ENCODE measurements at places on chromosomes 7 and 10.

DNA sequence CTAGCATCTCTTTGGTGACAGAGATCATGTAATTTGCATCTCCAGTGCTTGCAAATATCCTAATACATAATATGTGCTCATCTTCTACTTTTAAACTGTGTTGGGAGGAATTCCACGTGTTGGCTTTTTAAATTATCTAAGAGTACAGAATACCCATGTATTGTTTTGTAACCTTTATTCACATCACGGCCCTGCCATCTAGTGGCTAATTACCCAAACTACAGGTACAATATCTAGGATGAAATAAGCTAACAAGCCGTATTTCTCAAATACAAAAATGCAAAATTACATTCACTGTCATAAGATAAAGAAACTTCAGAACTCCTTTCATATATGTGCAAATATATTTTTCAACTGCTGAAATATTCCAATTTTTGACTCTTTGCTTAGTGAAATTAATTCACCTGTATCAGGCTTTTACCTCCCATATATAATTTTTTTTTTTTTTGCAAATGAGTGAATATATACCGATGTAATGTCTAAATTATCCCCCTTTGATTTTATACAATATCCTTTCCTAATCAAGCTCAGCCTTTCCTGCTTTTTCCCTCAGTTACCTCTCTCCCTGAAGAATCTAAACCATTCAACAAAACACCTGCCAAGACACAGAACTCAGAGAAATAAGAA is 30.3 kb upstream of the LSM8 start:
- DNase-seq: peak; percentile 39

DNA sequence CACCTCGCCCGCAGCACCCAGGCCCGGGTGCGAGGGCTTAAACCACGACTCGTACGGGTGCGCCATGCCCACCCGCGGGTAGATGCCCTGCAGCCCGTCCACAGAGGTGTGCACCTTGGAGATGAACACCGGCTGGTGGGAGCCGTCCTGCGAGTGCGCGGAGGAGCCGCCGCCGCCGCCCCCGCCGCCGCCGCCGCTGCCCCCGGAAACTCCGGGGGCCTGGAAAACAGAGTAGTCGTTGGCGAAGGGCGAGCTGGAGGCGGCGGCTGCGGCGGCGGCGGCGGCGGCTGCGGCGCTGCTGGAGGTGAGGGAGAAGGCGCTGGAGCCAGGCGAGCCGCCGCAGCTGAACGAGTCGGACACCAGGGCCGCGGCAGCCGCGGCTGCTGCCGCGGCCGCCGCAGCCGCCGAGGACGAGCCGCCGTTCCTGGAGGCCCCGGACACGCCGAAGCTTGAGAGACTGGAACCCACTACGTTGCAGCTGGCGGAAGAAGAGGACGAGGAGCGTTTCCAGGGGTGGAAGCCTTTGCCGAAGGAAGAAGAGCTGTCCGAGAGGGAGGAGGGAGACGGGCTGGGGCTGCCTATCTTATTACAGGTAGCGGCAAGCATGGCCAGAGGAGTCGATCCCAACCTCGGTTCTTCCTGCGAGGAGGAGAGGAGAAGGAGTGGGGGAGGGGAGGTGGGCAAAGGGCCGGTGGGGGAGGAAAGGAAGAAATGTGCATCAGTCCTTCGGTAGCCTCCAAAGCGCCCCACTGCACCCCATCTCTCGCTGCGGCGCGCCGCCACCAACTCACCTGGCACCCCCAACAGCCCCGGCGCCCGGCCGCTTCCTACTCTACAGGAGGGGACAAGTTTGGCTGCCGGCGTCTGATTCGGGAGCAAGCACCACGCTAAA is 1.3 kb downstream of the SP8 start:
- DNase-seq: no peak

- DNase-seq: no peak
These were observed 494.7 kb downstream of the CCSER2 start for GRCh38 chr10:84822931-84823630.

DNA sequence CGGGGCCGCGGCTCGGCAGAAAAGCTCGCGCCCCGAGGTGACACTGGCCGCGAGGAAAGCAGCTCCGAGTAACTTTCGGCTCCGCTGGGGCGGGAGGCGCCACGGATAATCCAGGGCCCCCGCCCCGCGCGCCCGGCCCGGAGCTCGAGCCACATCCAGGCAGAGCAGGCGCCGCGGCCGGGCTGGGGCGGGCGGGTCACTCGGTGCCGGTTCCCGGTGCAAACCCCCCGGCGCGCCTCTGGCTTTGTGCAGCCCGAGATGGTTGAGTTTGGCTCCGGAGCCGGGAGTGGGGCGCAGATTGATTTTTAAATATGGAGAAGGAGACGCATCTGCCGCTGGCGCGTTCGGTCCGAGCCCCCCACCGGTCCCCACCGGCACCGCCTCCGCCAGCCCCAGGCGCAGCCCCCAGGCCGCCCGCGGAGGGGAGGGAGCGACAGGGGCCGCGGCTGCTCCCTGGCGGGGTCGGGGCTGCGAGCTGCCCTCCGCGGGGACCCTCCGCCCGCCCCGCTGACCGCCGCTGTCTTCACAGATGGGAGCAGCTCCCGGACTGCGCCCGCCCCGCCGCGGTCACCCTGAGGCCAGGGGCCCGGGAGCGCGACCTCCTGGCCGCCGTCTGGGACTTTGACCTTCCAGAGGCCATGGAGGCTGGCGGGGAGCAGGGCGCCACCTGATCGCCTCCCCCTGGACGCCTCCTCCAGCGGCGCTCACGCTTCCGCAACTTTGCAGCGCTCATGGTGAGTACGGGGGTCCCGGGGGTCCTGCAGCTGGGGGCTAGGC is 643 bp downstream of the ADGRA1 start:
- DNase-seq: no peak

DNA sequence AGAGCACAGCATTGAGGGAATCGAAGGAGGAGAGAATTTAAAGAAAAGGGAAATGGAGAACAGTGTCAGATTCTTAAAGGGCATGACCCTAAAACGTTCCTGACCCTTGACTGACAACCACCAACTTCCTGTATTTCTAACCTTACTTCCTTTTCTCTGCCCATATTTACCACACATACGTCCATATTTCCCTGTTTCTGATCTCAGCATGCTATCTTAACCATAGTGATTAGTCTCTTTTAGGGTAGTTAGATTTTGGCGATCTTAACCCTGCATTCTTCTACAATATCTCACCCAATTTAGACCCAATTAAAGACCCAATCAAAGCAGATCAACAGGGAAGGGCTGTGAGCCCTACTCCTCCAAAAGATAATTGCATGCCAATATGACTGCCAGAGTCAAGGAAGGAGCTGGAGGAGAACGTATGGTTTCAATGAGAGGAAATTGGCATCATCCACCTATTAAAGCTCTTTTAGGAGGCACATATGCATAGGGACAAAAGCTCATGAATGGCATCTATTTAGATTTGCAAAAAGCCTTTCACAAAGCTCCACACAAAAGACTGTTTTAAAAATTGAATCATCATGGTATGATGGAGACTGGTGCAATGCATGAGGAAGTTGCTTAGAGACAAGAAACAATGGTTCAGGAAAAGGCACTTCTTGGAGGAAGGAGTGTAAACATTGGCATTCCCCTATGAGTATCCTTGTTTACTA is 49.0 kb upstream of the ARHGAP12 start:
- peak; percentile 30 for DNase-seq

- no peak for DNase-seq
These were observed 665.0 kb upstream of the MGMT start for GRCh38 chr10:128802062-128802461.

DNA sequence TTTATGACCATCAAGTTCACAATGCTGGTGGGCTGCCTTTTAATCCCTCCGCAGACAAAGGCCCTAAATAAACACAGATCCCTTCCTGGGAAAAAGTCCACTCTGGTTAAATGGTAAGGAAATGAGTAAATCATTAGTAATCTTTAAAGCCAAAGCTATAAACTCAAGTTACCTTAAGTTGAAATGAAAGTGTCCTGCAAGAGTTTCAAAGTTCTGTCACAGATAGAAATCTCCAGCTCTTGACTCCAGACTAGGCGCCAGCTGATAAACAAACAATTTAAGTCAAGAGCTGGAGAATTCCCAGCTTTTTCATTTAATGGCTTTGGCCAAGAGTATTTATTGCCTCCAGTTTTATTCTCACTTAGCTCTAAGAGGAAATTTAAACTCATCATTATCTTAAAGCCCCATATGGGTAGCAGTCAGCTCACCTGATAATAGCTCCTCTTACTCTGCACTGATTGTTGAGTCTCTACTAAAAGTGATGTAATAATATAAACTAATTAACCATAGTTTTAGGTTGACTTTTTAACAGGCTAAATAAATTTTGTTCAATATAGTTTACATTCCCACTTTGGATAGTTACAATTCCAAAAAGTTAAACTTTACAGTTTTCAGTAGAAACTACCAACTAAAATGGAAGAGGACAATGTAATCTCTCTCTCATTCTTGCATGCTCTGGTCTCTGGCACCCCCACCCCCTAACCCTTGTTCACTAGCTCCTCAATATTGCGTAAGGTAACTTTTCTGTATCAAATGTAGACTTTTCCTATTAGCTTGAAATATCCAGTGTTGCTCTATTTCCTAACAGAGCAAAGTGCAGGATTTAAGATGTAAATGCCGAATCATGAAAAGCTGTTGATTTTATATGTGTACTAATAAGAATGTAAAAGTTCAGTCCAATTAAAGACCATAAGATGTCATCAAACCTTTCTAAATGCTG is 56.1 kb downstream of the HIBADH start:
- DNase-seq: peak; percentile 89

DNA sequence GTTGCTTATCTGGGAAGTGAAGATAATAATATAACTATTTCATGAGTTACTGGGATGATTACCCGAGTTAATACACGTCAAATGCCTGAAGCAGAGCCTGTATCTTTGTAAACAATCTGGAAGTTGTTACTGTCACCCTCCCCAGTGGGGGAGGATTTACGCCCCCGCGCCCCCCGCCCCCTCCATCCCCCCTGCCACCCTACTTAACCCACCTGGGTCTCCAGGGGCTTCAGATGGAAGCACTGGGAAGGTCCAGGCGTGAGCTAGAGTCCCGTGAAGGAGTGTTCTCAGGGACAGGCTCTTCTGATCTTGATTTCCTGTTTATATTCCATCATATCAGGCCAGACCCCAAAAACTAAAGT is 691 bp upstream of the PPA1 start:
- no peak for DNase-seq

- peak; percentile 55 for DNase-seq
These were observed 470.0 kb downstream of the SUGCT start for GRCh38 chr7:40604601-40605438.

DNA sequence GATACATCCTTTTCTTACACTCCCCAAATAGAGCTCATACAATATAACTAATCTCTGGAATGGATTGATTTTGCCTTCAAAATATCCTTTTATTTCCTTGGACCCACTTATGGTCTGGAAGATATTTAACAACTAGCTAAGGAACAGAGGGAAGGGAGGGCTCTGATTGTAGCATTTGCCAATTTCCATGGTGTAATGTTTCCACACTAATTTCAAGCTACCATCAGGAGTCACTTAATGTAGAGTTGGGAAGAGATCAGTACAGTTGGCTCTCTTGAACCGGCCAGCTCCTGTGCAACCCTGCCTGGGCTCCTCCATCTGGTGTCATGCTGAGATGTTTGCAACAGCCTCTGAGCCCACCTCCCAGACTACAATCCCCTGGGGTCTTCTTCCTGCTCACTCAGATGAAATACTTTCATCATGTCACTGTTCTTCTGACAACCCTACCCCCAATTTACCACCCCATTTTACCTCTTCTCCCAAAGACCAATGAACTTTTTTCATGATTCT is 8.0 kb upstream of the IL6 start:
- DNase-seq: no peak

- no peak for DNase-seq
These were observed 882 bp downstream of the IRF5 start for GRCh38 chr7:128938544-128939074.

GRCh38 chr10:19204246-19204917 is 155.8 kb downstream of the MALRD1 start:
- no peak for DNase-seq

GRCh38 chr10:15591937-15592336 is 127.8 kb downstream of the ITGA8 start:
- DNase-seq: no peak

DNA sequence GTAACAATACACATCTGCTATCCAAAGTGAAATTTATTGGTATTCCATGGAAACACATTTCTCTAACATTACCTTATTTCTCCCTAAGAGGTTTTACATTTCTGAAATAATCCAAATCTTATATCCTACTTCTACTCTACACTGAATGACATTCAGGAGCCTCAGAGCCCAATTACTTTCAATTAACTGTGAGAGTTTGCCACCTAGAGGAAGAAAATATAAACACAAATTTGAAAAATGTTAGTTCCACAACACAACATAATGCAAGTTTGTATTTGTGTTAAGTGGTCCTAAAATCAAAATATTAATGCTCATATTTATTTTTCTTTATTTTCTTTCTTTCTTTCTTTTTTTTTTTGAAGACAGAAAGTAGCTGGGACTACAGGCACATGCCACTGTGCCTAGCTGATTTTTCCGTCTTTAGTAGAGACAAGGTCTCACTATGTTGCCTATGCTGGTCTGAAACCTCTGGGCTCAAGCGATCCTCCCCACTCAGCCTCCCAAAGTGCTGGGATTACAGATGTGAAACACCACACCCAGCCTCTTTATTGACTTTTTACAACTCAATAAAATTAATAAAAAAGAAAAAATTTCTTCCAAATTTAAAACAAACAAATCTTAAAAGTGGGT is 46.0 kb downstream of the ATAD1 start:
- DNase-seq: peak; percentile 48

DNA sequence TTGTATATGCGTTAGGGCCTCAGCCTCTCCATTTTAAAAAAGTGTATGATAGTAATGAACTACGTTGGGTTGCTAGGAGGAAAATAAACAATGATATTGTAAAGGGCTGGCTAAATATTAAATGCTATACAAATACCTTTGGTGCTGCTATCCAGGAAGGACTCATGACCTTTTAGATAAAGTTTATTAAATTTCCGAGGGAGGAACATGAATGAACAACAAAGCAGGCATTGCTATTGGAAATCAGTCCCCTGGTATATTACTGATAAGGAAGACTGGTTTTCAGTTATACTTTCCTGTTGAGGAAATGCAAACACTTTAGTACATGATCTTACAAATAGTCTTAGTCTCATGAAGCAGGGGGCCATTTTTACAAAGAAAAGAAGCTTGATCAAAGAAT is 17.2 kb upstream of the AGR2 start:
- no peak for DNase-seq

DNA sequence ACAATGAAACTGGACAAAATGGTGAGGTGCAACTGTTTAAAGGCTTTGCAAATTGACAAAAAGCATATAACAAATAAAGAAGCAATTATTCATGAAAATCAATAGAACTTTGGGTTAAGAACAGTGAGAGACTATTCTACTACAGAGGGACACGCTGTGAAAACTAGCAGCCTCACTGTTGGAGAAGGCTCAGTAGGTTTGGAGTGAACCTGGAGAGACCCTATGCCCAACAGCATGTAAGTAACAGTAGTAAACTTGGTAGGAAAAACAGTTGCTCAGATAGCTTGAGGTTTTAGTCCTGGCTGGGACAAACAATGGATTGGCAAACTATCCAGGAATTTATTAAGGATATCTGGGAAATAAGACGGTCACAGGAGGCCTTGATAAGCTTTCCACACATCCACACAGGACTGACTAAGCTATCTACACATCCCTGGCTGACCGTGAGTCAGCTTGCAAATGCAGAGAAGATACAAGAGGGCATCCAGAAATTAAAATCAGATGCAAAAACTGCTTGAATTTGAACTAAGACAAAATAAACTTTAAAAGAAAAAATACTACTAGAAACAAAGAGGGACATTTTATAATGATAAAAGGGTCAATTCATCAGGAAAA is 15.9 kb downstream of the FAM149B1 start:
- peak; percentile 40 for DNase-seq

- DNase-seq: peak; percentile 46
These were observed 30.3 kb downstream of the ARL5B start for GRCh38 chr10:18689498-18689897.

- no peak for DNase-seq
These were observed 26.1 kb upstream of the CTNNA3 start for GRCh38 chr10:67722113-67722512.

Measured in fibroblast of villous mesenchyme (primary cell).